ENCODE measurements at places on chromosomes 12 and 14.

- no peak for DNase-seq
These were observed 71.8 kb upstream of the BCAT1 start for GRCh38 chr12:25020621-25021243.

DNA sequence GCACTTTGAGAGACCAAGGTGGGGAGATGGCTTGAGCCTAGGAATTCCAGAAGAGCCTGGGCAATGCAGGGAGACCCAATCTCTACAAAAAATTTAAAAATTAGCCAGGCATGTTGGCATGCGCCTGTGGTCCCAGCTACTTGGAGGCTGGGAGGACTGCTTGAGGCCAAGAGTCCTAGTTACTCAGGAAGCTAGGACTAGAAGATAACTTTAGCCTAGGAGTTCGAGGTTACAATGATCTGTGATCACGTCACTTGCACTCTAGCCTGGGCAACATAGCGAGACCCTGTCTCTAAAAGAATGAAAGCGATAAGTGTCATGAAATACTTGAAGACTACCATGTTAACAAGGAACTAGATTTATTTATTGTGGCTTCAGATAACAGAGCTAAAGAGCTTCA lies 3.5 kb downstream of the ATF7 start:
- DNase-seq, result no peak

DNA sequence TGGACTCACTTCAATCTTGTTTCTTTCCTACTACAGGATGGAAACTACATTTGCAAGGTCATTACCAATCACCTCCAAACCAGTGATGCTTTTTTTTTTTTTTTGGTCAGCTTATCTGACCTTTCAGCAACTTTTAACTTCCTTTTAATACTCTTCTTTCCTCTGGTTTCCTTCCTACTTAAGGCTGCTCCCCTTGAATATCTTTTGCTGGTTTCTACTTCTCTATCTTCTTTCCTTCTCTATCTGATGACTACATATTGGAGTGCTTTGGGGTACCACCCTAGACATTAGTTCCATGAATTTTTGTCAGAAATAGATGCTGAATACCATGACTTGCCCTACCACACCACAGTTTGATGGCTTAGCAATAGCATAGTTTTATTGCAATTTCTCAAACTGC lies 197.7 kb upstream of the DDHD1 start:
- DNase-seq, result no peak

- DNase-seq, result no peak
These were observed 62.0 kb downstream of the PLEKHG7 start for GRCh38 chr12:92764831-92765230.

- DNase-seq, result no peak
These were observed 34.1 kb upstream of the CPM start for GRCh38 chr12:68967046-68967445.

DNA sequence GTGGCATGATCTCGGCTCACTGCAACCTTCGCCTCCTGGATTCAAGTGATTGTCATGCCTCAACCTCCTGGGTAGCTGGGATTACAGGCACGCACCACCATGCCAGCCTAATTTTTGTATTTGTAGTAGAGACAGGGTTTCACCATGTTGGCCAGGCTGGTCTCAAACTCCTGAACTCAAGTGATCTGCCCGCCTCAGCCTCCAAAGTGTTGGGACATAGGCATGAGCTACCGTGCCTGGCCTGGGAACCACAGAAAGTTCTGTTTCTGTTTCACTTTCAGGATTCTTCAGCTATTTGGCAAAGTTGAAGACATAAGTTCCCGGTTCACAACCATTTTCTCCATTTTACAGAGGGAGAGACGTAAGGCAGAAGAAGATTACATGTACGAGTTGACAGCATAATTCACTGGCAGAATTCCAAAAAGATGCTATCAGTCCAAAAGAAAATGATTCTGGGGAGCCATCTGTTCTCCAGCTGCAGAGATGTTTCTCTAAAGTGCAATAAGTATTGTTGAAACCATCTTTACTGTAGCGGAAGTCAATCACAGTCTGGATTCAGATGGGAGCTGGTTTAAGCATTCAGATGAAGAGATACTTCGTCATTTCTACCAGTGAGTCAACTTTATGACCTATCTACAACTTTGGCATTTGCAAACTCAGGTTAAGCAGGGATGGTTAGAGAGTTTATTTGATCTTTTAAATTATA lies 8.1 kb upstream of the RNF34 start:
- peak; percentile 31 for DNase-seq

- no peak for DNase-seq
These were observed 99.2 kb downstream of the PHETA1 start for GRCh38 chr12:111269718-111270117.

DNA sequence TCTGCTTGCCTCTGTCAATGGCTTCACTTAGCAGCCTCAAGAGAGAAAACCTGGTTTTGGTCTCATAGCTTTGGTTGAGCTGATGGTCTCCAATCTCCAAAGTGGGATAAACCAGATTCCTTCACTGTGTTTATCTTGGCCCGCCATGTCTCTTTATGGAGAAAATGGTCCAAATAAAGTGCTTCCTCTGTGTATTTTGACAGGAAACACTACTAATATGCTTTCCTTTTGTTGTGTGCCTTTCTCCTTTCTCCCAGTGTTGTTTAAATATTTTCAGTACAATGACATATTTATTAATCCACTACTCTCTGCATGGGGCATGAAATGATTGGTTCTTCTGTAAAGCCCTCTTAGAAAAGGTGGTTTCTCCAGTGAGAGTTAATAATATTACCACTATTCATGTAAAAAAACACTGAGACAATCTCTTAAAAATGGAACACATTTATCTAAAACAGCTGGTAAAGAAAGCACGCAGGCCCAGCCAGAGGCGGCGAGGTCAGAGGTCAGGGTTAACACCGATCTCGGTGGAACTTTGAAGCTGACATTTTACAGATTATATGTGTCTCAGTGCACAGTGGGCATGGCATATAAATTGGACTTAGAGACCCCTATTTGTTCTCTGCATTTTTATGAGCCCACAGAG lies 24.2 kb downstream of the TMEM30B start:
- DNase-seq, result no peak

GRCh38 chr12:34208331-34209258 lies 186.3 kb downstream of the ALG10 start:
- no peak for DNase-seq

DNA sequence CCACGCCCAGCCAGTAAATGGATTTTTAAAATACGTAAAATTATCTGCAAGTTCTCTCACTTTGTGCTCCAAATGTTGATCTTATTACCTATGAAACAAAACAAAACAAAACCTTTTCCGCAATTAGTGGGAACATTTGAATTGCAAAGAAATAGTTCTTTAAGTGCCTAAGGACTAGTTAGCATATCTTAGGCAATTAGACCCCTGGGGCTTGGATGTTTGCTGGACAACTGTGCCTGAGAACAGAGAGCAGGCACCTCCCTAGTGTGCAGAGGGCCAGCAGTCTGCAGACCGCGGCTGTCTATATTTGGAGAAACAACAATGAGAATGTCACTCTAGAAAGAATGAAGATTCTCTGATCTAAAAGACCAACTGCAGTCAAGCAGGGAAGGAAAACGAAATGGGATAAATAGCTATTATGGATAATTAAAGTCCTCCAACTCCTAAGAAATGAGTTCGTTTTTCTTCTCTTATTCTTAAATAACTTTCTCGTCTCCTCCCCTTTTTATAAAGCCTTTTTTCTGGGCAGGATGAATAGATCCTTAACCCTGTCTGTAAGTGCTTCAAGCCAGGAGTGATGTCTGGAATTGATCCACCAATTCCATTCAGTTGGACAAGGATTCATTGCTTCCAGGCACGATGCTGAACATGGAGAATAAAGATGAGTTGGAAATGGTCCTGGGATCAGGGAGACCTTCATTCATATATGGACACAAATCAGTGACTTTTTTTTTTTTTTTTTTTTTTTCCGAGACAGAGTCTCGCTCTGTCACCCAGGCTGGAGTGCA lies 16.2 kb downstream of the SLC17A8 start:
- DNase-seq, result no peak

GRCh38 chr12:62622177-62622576 lies 155.6 kb downstream of the MON2 start:
- DNase-seq, result no peak

GRCh38 chr12:22287776-22288621 lies 46.5 kb downstream of the ST8SIA1 start:
- DNase-seq, result no peak

DNA sequence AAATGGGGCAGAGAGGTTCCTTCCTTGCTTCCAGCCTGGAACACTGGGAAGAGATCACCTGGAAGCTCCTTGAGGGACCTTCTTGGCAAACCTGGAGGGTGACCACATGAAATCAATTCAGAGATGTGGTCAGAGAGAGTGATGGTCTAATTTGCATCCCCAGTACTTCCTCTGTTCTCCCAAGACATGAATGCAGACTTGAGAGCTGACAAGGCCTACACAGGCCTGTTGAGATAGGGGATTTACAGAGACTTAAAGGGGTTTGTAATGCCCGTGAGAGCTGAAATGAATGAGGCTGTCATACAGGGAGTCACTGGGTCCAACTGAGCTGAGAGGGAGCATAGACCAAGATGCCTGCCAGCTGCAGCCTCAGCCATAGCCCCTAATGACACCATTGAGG lies 45.1 kb downstream of the TMX1 start:
- DNase-seq, result no peak

DNA sequence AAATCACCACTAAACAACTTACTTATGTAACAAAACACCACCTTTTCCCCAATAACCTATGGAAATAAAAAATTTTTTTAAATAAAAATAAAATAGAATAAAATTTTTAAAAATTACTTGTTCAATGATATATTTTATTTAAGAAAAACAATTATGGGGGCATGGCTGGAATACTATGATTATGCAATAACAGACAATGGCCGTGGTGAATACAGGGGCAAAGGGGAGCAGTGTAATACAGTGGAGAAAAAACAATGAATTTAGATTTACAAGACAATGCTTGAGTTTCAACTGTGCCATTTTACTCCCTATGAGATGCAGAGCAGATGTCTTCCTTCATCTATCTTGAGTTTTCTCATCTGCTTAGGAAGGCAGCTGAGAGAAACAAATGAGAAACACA lies 72.9 kb downstream of the BLTP3B start:
- no peak for DNase-seq

- no peak for DNase-seq
These were observed 1261.2 kb downstream of the TMEM121 start for GRCh38 chr14:106787626-106788025.

DNA sequence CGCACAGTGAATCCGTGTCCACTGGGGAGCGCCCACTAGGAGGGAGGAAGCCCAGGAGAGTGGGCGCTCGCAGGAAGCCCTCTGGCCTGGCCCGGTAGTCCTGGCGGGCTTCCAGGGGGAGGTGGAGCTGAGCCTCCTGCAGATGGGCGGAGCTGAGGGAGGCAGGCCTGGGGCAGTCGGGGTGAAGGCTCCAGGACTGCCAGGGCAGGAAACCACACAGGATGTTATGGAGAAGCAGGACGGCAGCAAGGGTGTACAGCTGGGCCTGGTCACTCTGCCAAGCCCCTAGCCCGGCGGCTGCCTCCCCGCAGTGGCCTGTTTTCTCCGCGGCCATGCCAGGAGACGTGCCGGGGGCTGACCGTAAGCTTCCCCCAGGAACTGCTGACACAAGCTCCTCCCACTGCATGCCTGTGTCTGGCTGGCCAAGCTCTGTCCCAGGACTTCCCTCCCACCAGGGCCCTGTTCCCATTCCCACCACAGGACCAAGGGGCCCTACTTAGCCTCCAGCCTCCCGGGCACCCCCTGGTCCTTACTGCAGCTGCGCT lies 143.4 kb upstream of the C14orf180 start:
- no peak for DNase-seq

GRCh38 chr12:22284871-22285270 lies 49.6 kb downstream of the ST8SIA1 start:
- DNase-seq, result no peak

- peak; percentile 45 for DNase-seq
These were observed 3.0 kb downstream of the WNT1 start for GRCh38 chr12:48980953-48981756.

DNA sequence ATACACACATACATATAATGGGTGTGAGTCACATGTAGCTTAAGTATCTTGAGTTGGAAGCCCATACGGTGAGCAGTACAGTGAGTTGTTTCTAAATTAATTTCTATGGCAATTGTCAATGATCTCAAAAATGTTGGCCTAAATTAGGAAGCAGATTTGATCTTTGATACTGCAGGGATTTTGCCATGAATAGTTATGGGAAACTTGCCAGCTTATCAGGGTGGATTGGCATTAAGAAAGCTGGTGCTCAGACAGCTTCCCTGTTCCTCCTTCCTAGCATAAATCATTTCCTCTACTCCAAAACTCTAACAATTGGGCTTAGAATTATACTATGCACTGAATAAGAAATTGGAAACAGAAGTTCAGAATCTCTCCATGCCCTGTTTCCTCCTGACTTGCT lies 150.9 kb upstream of the FRMD6 start:
- DNase-seq, result no peak

- no peak for DNase-seq
These were observed 84.2 kb downstream of the LRRK2 start for GRCh38 chr12:40309001-40309400.

GRCh38 chr14:95901054-95901453 lies 24.4 kb downstream of the TUNAR start:
- DNase-seq, result no peak

- peak; percentile 13 for DNase-seq
These were observed 2.2 kb downstream of the ZFP36L1 start for GRCh38 chr14:68790644-68791077.

- DNase-seq, result no peak
These were observed 7.0 kb downstream of the SRP54 start for GRCh38 chr14:34989762-34990161.

DNA sequence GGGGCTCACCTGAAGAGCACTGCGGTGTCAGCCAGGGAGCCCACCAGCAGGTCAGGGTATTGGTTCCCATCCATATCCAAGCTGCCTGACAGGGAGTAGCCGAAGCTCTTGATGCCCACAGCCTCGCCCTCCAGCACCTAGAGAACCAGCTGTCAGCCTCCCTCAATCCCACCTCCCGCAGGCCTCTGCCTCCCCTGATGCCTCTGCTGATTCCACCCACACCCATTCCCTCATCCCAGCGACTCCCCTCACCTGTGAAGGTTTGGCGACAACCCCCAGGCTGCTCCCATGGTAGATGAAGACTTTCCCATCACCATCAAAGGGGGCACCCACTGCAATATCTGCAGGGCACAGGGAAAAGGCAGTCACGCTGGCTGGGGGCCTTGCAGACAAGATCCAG lies 10.0 kb downstream of the ITGA7 start:
- DNase-seq, result no peak

DNA sequence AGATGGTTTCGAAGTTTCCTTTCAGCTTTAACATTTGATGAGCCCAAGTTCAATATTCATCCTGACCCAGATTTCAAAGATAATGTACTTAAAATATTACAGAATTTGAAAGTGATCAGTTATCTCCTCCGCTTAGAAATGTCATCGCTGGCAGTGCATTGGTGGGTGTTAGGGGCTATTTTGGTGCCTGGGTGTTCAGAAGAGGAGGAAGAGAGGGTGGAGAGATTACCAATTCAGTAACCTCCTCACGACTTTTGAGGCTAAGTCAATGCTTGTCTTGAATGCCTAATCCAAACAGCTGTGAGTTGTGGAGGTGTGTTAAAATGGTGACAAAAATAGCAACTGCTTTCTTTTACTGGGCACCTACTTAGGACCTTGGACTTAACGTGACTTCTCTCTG lies 13.8 kb upstream of the DGLUCY start:
- DNase-seq, result no peak

- DNase-seq, result no peak
These were observed 9.0 kb downstream of the TPH2 start for GRCh38 chr12:71947645-71948105.
